ENCODE measurements at places on chromosomes 5 and 9.

DNA sequence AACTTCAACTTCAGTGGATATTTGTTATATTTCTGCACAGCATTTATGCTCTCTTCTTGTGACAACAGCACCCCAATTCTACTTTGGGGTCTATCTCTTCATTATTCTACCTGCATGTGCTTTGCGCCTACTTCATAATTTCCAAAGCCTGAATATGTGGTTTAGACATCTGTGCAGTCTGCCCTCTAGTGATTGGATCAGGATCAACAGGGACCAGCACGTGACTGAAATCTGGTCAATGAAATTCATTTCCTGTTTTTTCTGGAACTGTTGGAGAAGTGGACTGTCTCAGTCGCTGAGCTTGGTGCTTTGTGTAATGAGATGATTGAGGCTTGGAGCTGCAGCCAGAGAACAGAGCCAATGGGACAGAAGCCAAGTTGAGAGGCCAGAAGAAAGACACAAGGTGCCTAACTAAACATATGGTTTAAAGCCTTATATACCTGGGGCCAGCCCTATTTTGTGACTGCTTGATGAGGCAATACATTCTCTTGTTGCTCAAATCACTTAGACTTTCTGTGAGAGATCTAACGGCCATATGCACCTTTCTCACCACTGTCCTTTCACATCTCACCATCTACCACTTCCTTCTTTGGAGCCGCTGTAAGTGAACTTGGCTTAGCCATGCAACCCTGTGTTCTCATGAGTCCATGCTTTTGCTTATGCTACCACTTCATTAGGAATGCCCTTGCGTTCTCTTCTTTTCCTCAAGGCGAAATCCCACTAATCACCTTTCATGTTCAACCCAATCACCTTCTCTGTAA lies 68.8 kb upstream of the PPP2R2B start:
- peak; percentile 4 for DNase-seq

- no peak for DNase-seq
Measured at GRCh38 chr5:129973716-129974426, 69.6 kb downstream of the CHSY3 start.

DNA sequence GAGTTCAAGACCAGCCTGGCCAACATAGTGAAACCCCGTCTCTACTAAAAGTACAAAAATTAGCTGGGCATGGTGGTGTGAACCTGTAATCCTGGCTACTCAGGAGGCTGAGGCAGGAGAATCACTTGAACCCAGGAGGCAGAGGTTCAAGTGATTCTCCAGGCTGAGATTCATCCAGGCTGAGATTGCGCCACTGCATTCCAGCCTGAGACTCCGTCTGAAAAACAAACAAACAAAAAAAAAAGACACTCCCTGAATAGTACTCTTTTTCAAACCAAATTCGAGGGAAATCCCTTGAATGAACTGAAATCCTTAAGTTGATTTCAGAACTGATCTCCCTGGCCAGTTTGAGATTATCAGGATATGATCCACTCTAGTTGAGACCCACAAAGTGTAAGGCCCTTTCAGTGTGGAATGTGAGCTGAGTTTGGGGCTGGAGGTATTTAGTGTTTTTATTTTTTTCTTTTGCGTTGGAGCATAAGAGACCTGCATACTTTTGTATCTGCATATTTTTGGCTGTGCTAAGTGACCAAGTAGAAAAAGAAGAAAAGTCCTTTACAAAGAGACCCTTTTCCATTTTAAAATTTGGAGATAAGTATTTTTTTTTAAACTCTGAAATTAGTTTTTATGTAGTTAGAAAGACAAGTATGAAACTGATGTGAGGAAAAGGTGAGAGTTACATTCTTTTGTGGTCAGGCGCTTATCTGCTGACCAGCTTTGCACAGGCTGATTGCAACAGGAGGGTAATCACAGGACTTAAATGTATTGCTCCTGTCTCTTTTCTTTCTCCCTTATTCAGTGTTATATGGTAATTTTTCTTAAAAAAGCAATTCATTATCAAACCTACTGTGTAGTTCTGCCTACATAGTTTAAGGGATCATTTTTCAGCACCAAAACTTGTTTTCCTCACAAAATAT lies 42.9 kb downstream of the TMEFF1 start:
- DNase-seq = no peak

DNA sequence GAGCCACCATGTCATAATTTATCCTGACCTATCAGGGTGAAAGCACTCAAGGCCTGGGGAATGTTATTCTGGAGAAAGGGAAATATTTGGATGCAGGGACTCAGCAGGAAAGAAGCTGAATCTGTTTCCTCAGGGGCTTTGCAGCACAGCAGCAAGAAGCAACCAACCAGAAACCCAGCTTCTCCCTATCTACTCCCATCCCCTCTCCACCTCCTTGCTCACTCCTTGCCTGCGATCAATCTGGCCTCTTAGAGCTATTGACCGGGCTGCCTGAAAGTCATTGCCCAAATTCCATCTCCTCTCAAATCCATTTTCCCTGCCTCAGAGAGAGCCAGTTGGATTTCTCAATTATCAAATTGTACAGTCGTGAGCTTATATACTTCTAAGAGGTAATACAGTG lies 542.0 kb upstream of the TRPC7 start:
- DNase-seq = no peak

GRCh38 chr9:106179191-106179590 lies 484.9 kb downstream of the TMEM38B start:
- DNase-seq = no peak

DNA sequence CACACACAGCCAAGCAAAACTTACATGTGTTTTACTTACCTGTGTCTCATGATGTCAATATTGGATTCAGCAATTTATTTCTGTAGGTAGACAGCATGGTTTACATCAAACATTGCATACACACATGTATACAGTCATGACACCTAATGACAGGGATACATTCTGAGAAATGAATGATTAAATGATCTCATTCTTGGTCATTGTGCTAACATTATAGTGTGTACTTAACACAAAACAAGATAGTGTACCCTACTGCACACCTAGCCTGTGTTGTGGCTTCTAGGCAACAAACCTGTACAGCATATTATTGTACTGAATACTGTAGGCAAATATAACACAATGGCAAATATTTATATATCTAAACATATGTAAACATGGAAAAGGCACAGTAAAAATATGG lies 28.0 kb downstream of the ISOC1 start:
- DNase-seq = no peak

DNA sequence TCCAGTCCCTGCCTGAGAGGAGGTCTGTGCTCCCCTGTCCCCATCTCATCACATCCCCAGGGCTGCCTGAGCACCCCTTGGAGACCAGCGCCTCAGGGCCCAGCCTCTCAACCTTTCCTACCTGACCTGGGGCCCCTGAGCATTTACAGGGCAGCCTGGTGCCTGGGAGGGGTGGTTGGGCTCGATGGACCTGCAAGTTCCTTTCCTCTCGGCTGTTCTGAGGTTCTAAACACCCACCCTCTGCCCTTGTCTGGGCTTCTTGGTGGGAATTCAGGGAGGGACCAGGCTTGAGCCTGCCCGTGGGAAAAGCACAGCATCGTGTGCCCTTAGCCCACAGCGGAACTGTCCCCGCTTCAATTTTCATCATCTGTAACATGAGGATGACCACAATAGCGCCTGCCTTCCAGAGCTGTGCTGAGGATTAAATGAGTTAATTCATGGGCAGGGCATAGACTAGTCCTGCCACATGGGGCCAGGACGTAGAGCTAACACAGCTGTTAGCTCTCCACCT lies 91.0 kb upstream of the SH3PXD2B start:
- no peak for DNase-seq

DNA sequence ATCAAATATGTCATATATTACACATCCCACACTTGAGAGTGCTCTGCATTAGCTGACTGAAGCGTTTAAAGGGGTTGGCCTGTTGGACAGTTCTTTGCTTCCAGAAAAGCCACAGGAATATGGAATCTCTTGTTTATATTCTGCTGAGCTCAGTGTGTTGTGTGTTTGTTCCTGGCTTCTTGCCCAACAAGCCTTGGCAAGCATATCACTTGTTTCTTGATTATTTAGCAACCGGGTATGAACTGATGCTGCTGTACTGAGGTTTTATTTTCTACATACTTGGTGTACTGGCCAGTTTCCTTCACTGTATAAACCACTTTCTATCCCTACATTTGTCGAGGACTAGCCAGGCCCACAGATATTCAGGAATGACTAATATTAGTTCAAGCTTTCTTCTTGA lies 378.9 kb downstream of the KCTD16 start:
- DNase-seq = peak; percentile 5

DNA sequence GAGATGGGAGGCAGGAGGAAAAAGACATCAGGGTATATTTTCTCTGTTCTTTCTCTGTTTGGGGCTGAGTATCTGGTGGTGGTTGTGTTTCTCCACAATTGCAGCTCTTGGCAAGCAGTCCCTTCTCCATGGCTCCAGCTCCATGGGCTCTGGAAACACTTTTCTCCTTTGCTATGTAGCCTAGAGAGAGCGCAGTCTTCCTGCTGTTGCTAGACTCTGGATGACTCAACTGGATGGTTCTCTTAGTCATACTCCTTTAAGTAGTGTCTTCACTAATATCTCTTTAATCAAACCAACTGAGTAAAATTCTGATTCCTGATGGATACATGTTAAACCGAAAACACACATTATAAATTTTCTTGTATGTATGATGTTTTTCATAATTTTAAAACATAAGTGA lies 3.3 kb upstream of the PLGRKT start:
- DNase-seq = no peak

GRCh38 chr9:116797276-116797675 lies 110.2 kb downstream of the TRIM32 start:
- DNase-seq = no peak

- no peak for DNase-seq
Measured at GRCh38 chr9:105836936-105837660, 142.8 kb downstream of the TMEM38B start.

DNA sequence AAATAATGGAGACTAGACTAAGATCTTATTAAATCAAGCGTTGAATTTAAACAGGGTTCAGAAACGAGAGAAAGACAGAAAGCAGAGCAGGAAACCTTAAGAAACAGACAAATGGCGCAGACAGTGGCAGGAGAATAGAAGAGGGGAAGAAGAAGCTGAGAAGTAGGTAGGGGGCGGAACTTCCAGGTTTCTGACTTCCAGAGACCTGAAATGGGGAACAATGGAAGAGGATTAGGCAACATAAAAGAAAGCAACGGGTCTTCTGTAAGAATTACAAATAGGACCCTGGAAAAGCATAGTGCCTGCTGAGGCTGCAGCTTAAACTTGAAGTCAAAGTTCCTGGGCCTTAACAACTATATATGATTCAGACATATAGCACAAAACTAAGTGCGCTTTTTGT lies 101.7 kb downstream of the BNC2 start:
- no peak for DNase-seq

- DNase-seq = no peak
Measured at GRCh38 chr5:109962882-109963603, 273.3 kb downstream of the MAN2A1 start.

GRCh38 chr5:96079075-96079474 lies 117.4 kb upstream of the ELL2 start:
- peak; percentile 53 for DNase-seq

DNA sequence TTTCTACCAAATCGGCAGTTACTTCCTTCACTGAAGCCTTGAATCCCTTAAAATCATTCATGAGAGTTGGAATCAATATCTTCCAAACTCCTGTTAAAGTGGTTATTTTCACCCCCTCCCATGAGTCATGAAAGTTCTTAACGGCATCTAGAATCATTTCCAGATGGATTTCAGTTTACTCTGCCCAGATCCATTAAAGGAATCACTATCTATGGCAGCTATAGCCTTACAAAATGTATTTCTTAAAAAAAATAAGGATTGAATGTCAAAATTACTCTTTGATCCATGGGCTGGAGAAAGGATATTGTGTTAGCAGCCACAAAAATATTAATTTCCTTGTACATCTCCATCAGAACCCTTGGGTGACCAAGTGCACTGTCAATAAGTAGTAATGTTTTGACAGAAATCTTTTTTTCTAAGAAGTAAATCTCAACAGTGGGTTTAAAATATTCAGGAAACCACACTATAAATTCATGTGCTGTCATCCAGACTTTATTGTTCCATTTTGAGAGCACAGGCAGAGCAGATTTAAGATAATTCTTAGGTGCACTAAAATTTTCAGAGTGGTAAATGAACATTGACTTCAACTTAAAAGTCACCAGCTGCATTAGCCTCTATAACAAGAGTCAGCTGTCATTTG lies 767.7 kb downstream of the DTWD2 start:
- no peak for DNase-seq

GRCh38 chr9:29176786-29177185 lies 1603.5 kb upstream of the C9orf72 start:
- no peak for DNase-seq

GRCh38 chr5:170511551-170512258 lies 7.9 kb downstream of the KCNIP1 start:
- no peak for DNase-seq

GRCh38 chr5:56594792-56595191 lies 220.6 kb upstream of the MAP3K1 start:
- DNase-seq = no peak
